ENCODE measurements at places on chromosomes 6 and 20.

- no peak for DNase-seq
Observed at GRCh38 chr6:167323111-167323510, 1.8 kb upstream of the TTLL2 start.

DNA sequence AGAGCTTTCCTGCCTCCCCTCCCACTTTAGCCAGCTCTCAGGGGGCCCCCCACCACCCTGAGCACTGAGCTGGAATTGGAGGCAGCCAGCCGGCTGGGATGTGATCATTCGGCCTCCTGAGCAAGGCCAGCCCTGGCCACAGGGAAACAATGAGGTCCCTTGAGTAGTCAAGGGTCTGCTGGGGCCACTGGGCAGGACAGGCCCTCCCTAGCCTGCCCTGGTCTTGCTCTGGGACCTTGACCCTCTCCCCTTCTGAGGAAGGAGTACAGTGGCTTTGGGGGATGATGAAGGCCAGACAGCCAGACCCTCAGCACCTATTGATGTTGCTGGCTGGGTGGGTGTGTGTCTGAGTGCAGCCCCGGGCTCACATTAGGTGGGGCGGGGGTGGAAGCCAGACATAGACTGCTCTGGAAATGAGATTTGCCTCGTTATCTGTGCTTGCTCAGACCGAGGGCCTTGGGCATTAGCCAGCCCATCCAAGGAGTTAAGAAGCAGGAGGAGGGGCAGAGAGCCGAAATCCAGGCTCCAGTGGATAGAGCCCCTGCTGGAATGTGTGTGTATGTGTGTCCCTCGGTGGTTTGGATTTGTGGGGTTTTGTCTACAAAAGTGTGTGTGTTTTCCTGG is 21.3 kb downstream of the CD40 start:
- DNase-seq = no peak

DNA sequence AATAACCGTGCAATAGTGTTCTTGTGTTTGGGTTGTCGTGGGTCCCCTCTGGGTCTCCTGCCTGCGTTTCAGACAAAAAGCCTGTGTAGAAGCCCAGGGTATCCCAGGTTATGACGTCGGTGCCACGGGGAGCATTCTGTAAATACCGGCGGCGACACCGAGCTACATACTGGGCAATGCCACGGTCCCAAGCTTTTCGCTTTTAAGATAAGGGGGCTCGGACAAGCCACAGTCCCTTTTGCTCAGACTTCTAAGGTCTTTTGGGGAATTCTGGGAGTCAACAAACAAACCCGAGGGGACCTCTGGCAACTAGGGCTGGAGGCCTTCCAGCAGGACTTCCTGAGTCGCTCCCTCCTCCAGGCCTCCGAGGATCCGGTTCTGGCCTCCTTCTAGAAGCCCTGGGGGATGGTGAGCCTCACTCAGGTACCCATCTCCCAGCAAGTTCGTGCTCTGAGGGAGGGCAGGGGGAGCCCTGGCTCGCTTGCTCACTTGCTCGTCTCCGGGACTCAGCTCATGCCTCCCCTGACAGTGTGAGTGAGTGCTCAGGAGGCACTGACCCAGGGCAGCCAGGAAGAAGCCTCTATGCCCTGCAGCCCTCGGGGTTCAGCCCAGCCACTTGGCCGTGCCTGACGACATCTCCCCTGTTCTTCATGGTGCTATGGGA is 62.4 kb upstream of the MRPS10 start:
- DNase-seq = no peak

DNA sequence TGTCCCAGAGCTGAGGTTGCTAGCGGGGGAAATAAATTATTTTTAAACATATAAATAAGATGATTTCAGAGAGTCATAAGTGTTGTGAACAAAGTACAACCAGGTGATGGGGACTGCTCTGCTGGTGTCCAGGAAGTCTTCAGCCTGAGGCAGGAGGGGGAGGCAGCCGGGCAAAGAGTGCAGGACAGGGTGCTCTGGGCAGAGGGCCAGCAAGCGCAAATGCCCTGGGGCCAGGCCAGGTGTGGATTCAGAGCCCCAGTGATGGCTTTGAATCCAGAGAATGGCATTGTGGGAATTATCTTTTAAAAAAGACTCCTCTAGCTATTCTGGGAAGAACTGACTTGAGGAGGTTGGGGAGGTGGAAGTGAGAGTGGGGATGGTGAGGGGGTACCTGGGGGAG is 1.6 kb downstream of the CLPSL1 start:
- DNase-seq = no peak

GRCh38 chr6:143135797-143136561 is 75.3 kb downstream of the AIG1 start:
- no peak for DNase-seq

All from CD8-positive, alpha-beta T cell (primary cell).